ENCODE measurements at places on chromosomes 7 and 10. TPM values are rescaled to one million over a fixed set of nuclear protein-coding genes. Genes with fewer than 3 reads are reported as not detected.
A peak's percentile ranks its signal among the peaks of the same experiment; 100 is the strongest.

DNA sequence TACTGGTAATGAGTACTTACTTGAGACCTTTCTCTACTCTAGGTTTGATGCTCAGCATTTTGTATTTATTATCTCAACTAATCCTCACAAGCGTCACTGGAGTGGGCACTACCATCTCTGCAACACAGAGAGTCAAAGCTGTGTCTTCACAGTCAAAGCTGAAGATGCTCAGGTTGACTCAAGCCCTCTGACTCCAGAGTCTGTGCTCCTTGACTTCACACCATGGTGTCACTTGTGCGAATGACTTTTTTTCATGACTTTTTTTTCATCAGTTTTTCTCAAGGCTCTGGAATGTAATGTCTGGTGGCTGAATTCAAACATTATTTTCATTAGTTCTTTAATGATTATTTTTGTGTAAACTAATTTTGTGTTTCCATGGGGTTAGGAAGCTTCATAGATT is 30.4 kb upstream of the TARP start:
- no peak for ATAC-seq

GRCh38 chr7:147478796-147479195 is 1111.8 kb upstream of the C7orf33 start:
- no peak for ATAC-seq

- ATAC-seq: peak; percentile 35
Observed at GRCh38 chr10:104330168-104331110, 7.8 kb downstream of the ITPRIP start.

DNA sequence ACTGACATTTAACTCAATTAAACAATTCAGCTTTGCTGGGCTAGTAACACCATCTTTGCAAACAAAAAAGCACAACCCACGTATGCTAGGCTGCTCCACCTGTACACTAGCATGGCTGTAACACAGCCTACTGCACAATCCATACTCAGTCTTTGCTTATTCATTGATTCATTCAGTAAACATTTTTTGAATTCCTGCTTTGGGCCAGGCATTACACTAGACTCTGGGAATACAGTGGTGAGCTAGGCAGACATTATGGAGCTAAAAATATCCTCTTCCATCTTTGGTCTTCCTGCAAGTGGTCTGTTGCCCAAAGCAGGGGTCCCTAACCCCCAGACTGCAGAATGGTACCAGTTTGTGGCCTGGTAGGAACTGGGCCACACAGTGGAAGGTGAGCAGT is 9.9 kb downstream of the CNNM1 start:
- no peak for ATAC-seq

GRCh38 chr10:29317027-29317420 is 28.2 kb downstream of the LYZL1 start:
- ATAC-seq: no peak

GRCh38 chr7:47154791-47155190 is 427.1 kb downstream of the TNS3 start:
- ATAC-seq: no peak

The NKX1-2 gene
- 0.16 TPM for total RNA-seq

The CYP2C8 gene
- 0.20 TPM for total RNA-seq

Data from esophagus mucosa (tissue), 1 donor.